ENCODE measurements at places on chromosomes 3 and 15. TPM values are rescaled to one million over a fixed set of nuclear protein-coding genes. Genes with fewer than 3 reads are reported as not detected.

Gene CAND2
- 1.2 TPM for total RNA-seq

Gene STRA6
- total RNA-seq = 0.36 TPM

Gene AEN
- 46.3 TPM for total RNA-seq

Gene DPPA4
- not detected for total RNA-seq

Gene GPR160
- total RNA-seq = 0.29 TPM

Gene HTD2
- 6.2 TPM for total RNA-seq

Gene SLC35A5
- total RNA-seq = 41.8 TPM

Gene SPSB4
- total RNA-seq = not detected

Gene C3orf85
- total RNA-seq = not detected

Gene WDR93
- total RNA-seq = 0.36 TPM

Gene MRPS11
- total RNA-seq = 17.7 TPM

Gene KLF15
- total RNA-seq = 4.4 TPM

Gene FES
- total RNA-seq = 20.3 TPM

Gene TMIE
- under 0.01 TPM for total RNA-seq

Gene PPARG
- total RNA-seq = 7.2 TPM

Gene GUCA1C
- total RNA-seq = not detected

Gene GRAMD1C
- 1.2 TPM for total RNA-seq

Gene SNTN
- total RNA-seq = not detected

Gene FOXL2NB
- total RNA-seq = not detected

Gene PRR20G
- not detected for total RNA-seq

Gene ZPLD1
- under 0.01 TPM for total RNA-seq

All from osteoblast (primary cell).